ENCODE measurements at places on chromosomes 5 and 9. TPM values are rescaled to one million over a fixed set of nuclear protein-coding genes. Genes with fewer than 3 reads are reported as not detected.

The SLC6A7 gene
- not detected for total RNA-seq

DNA sequence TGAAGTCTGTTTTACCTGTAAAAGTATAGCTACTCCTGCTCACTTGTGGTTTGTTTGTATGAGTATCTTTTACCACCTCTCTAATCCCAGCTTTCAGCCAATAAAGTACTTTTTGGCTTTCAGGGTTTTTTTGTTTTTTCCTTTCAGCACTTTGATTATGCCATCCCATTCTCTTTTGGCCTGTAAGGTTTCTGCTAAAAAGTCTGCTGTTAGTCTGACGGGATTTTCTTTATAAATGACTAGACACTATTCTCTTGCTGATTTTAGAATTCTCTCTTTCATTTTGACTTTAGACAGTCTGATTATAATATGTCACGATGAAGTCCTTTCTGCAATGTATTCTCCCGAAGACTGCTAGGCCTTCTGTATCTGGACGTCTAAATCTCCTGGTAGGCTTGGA is 37.2 kb downstream of the TEX10 start:
- no peak for DNase-seq
- H3K27ac ChIP-seq: no peak overlapping the region
- H3K4me3 ChIP-seq: no peak overlapping the region
- peaks cover 90% of the 10 kb centered on the region for H3K36me3 ChIP-seq
- no peaks in the 10 kb centered on the region for H3K27me3 ChIP-seq
- H3K4me1 ChIP-seq: no peaks in the 10 kb centered on the region

- no peaks in the 10 kb centered on the region for H3K4me1 ChIP-seq
- DNase-seq: no peak
- H3K36me3 ChIP-seq: no peaks in the 10 kb centered on the region
- H3K4me3 ChIP-seq: no peak overlapping the region
Observed at GRCh38 chr5:176579323-176579722, 30.2 kb downstream of the CDHR2 start.

- no peak overlapping the region for H3K27ac ChIP-seq
- no peak overlapping the region for H3K4me3 ChIP-seq
- DNase-seq: no peak
- H3K36me3 ChIP-seq: no peaks in the 10 kb centered on the region
- no peaks in the 10 kb centered on the region for H3K4me1 ChIP-seq
Observed at GRCh38 chr5:62948301-62948700, 369.7 kb downstream of the LRRC70 start.

GRCh38 chr5:109225716-109226625 is 183.8 kb downstream of the PJA2 start:
- no peaks in the 10 kb centered on the region for H3K27me3 ChIP-seq
- no peaks in the 10 kb centered on the region for H3K36me3 ChIP-seq
- no peak overlapping the region for H3K4me3 ChIP-seq
- no peak for DNase-seq
- no peaks in the 10 kb centered on the region for H3K4me1 ChIP-seq

GRCh38 chr9:85900504-85901201 is 40.3 kb upstream of the NAA35 start:
- no peaks in the 10 kb centered on the region for H3K36me3 ChIP-seq
- no peaks in the 10 kb centered on the region for H3K27me3 ChIP-seq
- H3K4me3 ChIP-seq: no peak overlapping the region

Measured in endodermal cell (in vitro differentiated cells).